ENCODE measurements at places on chromosomes 2 and 18. TPM values are rescaled to one million over a fixed set of nuclear protein-coding genes. Genes with fewer than 3 reads are reported as not detected.

- no peak for DNase-seq
- no peaks in the 10 kb centered on the region for H3K36me3 ChIP-seq
- no peak overlapping the region for H3K27ac ChIP-seq
- H3K4me1 ChIP-seq: no peaks in the 10 kb centered on the region
- H3K4me3 ChIP-seq: no peak overlapping the region
- no peaks in the 10 kb centered on the region for H3K27me3 ChIP-seq
Observed at GRCh38 chr2:13616059-13616458, 899.3 kb downstream of the TRIB2 start.

DNA sequence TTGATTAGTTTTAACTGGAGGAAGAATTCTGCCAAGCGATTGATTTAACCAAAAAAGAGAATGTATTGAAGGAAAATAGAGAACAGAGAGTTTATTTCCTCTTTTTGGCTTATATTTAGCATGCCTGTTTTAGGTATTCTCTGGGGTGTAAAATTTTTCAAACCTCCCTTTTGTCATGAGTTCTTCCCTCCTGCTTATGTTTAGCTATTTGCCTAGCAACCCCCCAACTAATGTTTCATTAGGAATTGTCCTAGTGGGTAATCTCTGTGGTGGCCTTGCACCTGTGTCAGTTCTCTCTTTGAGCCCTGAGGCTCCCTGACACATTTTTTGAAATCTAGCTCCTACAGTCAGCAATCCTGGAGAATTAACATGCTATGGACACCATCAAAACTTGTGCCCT is 12.5 kb upstream of the REG1B start:
- no peaks in the 10 kb centered on the region for H3K36me3 ChIP-seq
- H3K27me3 ChIP-seq: no peaks in the 10 kb centered on the region
- H3K4me3 ChIP-seq: no peak overlapping the region
- H3K4me1 ChIP-seq: no peaks in the 10 kb centered on the region
- H3K27ac ChIP-seq: no peak overlapping the region

- no peaks in the 10 kb centered on the region for H3K36me3 ChIP-seq
- H3K4me3 ChIP-seq: no peak overlapping the region
- H3K4me1 ChIP-seq: no peaks in the 10 kb centered on the region
- no peak overlapping the region for H3K27ac ChIP-seq
Observed at GRCh38 chr2:136665736-136666135, 99.6 kb upstream of the THSD7B start.

DNA sequence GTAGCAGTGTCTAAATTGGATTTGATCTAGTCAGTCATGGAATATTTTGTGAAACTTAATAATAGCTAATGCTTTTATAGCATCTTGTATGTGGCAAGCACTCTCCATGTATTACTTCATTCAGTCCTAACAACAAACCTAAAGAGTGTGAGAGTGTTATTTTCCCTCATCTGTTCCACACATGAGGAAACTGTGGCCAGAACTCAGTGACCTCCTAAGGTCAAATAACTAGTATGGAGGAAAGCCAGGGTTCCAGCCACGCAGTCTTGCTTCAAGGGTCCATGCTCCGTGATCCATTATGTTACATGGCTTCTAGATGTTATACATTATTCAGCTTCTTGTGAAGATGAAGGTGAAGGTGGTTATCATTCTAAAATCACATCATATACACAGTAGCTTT is 45.5 kb downstream of the TWSG1 start:
- no peak for DNase-seq
- no peaks in the 10 kb centered on the region for H3K36me3 ChIP-seq
- no peak overlapping the region for H3K27ac ChIP-seq
- H3K4me3 ChIP-seq: no peak overlapping the region

- DNase-seq: no peak
- peaks cover 14% of the 10 kb centered on the region for H3K4me1 ChIP-seq
- H3K4me3 ChIP-seq: no peak overlapping the region
- H3K36me3 ChIP-seq: no peaks in the 10 kb centered on the region
- H3K27me3 ChIP-seq: peaks cover 9% of the 10 kb centered on the region
Observed at GRCh38 chr2:37569986-37570679, 101.3 kb downstream of the CDC42EP3 start.

DNA sequence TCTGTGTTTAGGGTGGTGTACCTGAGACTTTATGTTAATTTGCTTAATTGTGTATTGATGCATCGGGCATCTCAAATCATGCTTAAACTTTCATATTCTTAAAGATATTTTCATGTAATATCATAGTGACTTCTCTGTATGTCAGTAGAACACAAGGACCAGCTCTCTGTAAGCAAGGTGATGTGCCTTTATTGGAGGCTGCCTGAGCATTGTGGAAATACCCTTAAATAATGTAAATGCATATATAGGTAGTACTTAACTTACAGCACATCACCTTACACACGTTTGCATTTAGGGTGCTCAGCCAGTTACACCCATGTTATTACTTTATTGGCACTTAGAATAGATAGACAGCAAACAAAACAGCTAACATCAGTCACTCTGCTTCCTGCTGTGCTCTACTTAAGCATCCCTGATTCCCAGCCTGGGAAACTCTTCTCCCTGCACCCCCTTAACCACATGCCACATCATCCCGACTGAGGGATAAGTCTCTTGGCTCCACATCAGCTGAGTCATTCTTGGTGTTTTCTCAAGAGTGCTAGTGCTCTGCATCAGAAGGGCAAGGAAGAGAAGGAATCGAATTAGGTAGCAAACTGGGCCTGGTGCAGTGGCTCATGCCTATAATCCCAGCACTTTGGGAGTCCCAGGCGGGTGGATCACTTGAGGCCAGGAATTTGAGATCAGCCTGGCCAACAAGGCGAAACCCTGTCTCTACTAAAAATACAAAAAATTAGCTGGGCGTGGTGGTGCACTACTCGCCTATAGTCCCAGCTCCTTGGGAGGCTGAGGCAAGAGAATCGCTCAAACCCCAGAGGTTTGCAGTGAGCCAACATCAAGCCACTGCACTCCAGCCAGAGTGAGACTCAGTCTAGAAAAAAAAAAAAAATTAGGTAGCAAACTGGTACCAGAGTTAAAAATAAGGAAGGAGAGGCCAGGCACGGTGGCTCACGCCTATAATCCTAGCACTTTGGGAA is 108.7 kb downstream of the MAP3K20 start:
- DNase-seq: no peak
- peaks cover 3% of the 10 kb centered on the region for H3K36me3 ChIP-seq
- H3K4me1 ChIP-seq: no peaks in the 10 kb centered on the region

DNA sequence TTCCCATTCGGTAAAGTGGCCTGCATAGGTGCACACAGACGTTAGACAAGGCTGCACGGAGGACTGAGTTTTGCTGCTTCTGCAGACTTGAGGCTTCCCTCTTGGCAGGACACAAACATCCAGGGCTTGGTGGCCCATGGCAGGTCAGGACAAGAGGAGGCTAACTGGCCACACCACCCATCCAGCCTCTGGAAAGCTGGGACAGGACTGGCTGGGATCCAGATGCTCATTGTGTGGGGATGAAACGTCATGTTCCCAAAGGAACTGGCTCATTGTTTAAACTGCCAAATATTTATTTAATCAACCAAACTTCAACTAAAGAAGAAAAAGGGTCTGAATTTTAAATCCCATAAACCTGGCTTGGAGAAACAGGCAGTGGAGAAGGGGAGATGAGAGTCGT is 239.1 kb upstream of the EPAS1 start:
- H3K36me3 ChIP-seq: peaks cover 7% of the 10 kb centered on the region
- H3K4me3 ChIP-seq: no peak overlapping the region
- no peak overlapping the region for H3K27ac ChIP-seq
- no peak for DNase-seq
- peaks cover 17% of the 10 kb centered on the region for H3K4me1 ChIP-seq

DNA sequence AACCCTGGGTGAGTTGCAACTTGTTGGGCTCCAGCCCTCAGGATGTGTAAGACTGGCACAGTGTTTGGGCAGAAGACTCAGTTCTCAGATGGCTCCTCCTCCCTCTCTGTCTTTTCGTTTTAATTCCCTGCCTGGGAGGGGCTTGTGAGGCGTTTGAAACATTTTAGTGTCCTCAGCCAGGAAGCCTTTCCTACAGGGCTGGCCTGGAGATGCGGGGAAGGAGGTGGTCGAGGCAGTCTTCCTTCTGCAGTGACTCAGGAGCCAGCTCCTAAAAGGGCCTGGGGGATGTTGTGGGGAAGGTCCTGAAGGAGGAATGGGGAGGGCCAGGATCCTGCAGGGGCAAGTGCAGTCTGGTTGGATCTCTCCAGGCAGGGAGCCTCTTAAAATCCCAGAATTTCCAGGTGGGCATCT is 22.1 kb upstream of the IGFBP5 start:
- H3K27me3 ChIP-seq: peaks cover 10% of the 10 kb centered on the region
- no peak overlapping the region for H3K4me3 ChIP-seq
- H3K4me1 ChIP-seq: no peaks in the 10 kb centered on the region
- no peaks in the 10 kb centered on the region for H3K36me3 ChIP-seq
- no peak for DNase-seq

DNA sequence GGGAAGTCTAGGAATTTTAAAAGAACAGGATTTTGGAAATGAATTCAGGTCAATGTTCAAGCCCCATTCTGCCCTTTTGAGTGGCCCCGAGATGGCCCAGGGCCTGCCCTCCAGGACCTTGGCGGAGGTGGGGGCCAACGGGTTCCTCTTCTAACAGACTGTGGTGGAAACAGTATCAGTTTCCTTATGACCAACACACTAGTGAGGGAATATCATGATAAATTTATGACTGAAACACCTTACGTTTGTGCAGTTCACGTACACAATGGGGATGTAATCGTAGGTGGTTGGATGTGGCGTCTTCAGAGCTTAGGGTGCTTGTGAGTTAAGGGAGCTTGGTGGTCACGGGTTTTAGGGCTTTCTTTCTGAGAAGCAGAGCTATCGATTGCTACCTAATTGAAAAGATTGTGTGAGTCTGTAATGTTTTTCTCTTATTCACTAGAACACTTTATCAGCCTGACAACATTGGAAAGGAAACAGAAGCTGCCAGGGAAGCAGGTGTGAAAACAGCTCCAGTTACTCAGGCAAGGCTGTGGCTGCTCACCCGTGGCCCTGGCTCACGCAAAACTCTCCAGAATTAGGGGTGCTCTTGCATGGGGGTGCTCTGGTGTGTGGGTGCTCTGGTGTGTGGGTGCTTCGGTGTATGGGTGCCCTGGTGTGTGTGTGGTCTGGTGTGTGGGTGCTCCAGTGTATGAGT is 165.3 kb downstream of the SNTG2 start:
- H3K4me3 ChIP-seq: no peak overlapping the region
- no peaks in the 10 kb centered on the region for H3K36me3 ChIP-seq
- DNase-seq: no peak
- no peak overlapping the region for H3K27ac ChIP-seq

DNA sequence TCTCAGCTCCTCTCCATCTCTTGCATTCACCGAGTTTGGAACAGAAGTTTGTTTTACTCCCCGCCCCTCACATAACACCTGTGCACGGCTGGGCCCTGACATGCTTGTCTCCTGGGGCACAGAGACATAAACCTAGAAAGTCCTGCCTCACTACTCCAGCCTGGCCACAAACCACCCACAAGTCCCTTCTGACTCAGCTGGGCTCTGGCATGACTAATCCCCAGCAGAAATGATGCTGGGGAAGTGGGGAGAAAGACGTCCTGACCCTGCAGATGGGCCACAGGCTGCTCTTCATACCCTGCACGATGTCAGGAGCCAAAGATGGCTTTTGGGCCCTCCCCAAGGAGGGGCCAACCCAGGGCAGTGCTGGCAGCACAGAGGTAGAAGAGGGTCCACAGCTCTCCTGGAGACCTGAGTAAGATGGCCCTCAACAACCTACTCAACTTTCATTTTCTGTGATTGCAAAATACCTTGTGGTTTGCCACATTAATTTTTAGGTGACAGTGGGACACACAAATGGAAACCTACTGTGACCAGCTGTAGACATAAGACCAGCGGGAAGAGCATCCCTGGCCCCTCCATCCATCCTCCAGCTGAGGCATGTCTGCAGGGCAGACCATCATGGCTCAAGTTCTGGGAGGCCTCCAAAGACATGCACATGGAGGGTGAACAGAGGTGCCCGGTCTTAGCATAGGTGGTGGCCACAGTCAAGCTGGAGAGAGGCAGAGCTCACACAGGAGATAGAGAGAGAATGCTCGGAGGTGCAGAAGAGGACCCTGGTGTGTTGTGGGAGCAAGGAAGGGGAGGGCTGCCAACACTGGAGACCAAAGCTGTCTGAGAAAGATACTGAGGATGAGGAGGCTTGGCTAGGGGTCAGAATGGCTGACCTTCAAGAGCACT is 40.0 kb downstream of the DNMT3A start:
- H3K4me3 ChIP-seq: peak overlapping the region; percentile 53
- DNase-seq: peak; percentile 76
- H3K27me3 ChIP-seq: no peaks in the 10 kb centered on the region

- peak overlapping the region; percentile 73 for H3K4me3 ChIP-seq
- DNase-seq: no peak
- peak overlapping the region; percentile 71 for H3K27ac ChIP-seq
- no peaks in the 10 kb centered on the region for H3K4me1 ChIP-seq
- no peaks in the 10 kb centered on the region for H3K36me3 ChIP-seq
Observed at GRCh38 chr2:232875256-232876121, 5.4 kb downstream of the SNORC start.

- no peak for DNase-seq
- H3K27me3 ChIP-seq: peaks cover 9% of the 10 kb centered on the region
- H3K4me1 ChIP-seq: no peaks in the 10 kb centered on the region
- no peak overlapping the region for H3K27ac ChIP-seq
- H3K4me3 ChIP-seq: no peak overlapping the region
- H3K36me3 ChIP-seq: no peaks in the 10 kb centered on the region
Observed at GRCh38 chr18:58051765-58052460, 7.9 kb downstream of the NEDD4L start.

- no peaks in the 10 kb centered on the region for H3K4me1 ChIP-seq
- no peak overlapping the region for H3K27ac ChIP-seq
- no peak for DNase-seq
Observed at GRCh38 chr18:76275727-76276313, 219.2 kb downstream of the ZNF516 start.

DNA sequence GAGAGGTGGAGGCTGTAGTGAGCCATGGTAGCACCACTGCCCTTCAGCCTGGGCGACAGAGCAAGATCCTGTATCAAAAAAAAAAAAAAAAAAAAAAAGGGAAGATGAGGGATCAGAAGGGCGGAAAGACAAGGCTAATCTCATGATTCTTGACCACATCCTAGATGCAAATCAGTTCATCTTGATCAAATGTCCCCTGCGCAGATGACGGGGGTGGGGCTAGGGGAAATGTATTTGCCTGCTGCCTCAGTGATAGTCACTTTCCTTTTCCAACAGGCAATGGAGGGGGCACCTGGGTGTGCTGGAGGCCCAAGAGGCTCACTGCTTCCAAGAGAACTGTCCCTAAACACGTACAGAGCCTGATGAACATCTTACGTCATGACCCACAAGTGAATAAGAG is 3.7 kb upstream of the EMILIN2 start:
- no peak overlapping the region for H3K4me3 ChIP-seq
- H3K27me3 ChIP-seq: peaks cover 52% of the 10 kb centered on the region
- no peaks in the 10 kb centered on the region for H3K36me3 ChIP-seq
- H3K27ac ChIP-seq: no peak overlapping the region
- DNase-seq: no peak

GRCh38 chr2:197235711-197236110 is 74.9 kb downstream of the ANKRD44 start:
- no peak overlapping the region for H3K27ac ChIP-seq
- H3K27me3 ChIP-seq: no peaks in the 10 kb centered on the region
- H3K4me3 ChIP-seq: no peak overlapping the region
- H3K36me3 ChIP-seq: peaks cover 23% of the 10 kb centered on the region
- DNase-seq: no peak

Gene NYAP2
- total RNA-seq: not detected

Gene CD8B2
- 0.54 TPM for total RNA-seq

Gene GALNT14
- total RNA-seq: 0.27 TPM

Gene RAD51AP2
- total RNA-seq: not detected

Gene CKAP2L
- total RNA-seq: 21.2 TPM

Gene POTEJ
- total RNA-seq: not detected

All from activated T-helper 1 cell treated with anti-CD3 and anti-CD28 coated beads, Interleukin-12 subunit alpha, Interleukin-12 subunit beta, Interleukin-2, Interleukin-4 antibody, amounts not matched to agents 30 ng/mL and 10 ng/mL and 1 ng/mL, durations not matched to agents 14 hours and 24 hours and 36 hours (primary cell).